ENCODE measurements at places on chromosomes 12 and 14.

DNA sequence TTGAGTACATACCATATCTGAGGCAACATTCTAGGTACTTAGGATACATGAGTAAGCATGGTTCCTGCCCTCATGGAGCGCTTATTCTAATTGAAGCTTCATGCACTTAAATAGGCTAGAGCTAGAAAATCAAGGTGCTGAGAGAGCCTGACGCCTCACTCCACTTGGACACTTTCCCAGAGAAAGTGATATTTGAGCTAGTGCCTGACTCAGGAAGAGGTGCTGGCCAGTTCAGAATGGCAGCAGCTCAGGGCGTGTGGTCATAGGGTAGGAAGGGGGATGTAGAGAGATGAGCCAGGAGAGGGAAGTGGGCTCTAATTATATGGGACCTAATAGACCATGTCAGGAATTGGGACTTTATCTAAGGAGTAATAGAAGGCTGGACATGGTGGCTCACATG lies 33.3 kb downstream of the TULP3 start:
- DNase-seq, result no peak

GRCh38 chr12:114662512-114663177 lies 21.3 kb downstream of the TBX3 start:
- DNase-seq, result peak; percentile 45

GRCh38 chr12:90959032-90959431 lies 4.1 kb upstream of the CCER1 start:
- no peak for DNase-seq

- DNase-seq, result no peak
Measured at GRCh38 chr14:102731871-102732800, 45.1 kb upstream of the TRAF3 start.

DNA sequence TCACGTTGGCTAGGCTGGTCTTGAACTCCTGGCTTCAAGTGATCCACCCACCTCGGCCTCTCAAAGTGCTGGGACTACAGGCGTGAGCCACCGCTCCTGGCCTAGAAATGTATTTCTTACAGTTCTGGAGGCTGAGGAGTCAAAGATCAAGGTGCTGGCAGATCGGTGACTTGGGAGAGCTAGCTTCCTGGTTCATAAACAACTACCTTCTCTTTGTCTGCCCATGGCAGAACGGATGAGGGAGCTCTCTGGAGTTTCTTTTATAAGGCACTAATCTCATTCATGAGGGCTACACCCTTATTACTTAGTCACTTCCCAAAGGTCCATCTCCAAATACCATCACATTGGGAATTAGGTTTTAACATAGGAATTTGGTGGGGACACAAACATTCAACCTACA lies 38.9 kb downstream of the SLC17A8 start:
- DNase-seq, result no peak

DNA sequence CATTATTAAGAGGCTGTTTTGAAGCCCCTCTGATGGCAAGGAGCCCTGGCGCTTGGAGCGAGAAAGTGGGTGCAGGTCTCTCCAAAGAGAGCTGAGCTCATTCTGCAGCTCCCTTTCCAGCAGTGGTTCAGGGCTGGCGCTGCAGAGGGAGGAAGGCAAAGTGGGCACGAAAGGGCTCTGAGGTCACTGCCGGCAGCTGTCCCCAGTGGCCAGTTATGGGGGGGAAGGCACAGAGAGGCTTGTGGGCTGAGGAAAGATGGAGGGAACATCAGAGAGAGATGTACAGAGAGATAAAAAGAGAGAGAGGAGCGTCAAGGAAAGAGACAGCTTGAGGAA lies 75.2 kb upstream of the TBX5 start:
- DNase-seq, result no peak

GRCh38 chr12:131564845-131565244 lies 146.0 kb upstream of the SFSWAP start:
- DNase-seq, result no peak

DNA sequence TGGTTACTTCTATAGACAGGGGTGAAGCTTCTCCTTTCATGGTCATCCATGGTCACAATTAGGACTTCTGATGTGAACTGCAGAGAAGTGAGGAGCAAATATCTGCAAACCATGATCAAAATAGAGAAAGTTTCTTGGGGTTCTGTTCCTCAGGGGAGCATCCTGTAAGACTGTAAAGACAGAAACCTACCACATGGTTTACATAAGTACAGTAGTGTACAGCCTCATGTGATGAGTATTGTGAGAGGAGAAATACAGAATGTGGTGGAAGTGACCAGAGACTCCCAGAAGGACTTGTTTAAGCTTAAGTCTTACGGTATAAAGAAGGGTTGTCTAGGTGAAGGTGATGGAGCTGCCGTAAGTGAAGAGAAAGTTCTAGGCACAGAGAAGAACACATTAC lies 484.7 kb downstream of the LRIG3 start:
- no peak for DNase-seq

GRCh38 chr12:124658302-124658701 lies 90.9 kb upstream of the NCOR2 start:
- DNase-seq, result no peak

- no peak for DNase-seq
Measured at GRCh38 chr12:76942267-76942666, 63.4 kb upstream of the CSRP2 start.

- DNase-seq, result no peak
Measured at GRCh38 chr12:51818566-51819300, 29.8 kb downstream of the FIGNL2 start.

DNA sequence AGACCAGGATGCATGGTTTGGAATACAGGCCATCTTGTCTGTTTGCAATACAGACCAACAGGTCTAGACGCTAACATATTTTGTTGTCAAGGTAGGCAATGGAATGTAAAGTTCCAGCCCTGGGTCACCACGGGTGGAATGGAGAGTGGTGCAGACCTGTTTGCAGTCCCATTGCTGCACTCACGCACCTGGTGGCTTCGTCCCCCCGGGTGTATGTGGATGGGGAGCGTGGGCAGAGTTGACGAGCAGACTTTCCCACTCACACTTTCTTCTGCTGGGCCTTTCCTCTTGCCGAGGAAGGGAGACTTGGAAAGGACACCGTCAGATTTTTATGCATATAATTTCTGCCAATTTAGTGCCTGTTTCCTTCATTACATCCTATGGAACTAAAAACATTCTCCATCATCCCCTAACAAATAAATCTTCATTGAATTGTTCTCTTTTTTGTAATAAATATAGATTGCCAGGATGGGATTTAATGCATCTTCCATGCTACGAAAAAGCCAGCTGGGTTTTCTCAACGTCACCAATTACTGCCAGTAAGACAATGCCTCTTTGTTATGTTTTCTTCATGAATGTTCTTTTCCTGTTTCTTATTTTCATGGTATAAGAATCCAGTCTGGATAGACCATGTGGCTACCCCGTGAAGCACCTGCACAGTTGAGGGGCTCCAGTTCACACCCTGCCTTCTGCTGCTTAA lies 15.2 kb downstream of the DCAF4 start:
- no peak for DNase-seq

DNA sequence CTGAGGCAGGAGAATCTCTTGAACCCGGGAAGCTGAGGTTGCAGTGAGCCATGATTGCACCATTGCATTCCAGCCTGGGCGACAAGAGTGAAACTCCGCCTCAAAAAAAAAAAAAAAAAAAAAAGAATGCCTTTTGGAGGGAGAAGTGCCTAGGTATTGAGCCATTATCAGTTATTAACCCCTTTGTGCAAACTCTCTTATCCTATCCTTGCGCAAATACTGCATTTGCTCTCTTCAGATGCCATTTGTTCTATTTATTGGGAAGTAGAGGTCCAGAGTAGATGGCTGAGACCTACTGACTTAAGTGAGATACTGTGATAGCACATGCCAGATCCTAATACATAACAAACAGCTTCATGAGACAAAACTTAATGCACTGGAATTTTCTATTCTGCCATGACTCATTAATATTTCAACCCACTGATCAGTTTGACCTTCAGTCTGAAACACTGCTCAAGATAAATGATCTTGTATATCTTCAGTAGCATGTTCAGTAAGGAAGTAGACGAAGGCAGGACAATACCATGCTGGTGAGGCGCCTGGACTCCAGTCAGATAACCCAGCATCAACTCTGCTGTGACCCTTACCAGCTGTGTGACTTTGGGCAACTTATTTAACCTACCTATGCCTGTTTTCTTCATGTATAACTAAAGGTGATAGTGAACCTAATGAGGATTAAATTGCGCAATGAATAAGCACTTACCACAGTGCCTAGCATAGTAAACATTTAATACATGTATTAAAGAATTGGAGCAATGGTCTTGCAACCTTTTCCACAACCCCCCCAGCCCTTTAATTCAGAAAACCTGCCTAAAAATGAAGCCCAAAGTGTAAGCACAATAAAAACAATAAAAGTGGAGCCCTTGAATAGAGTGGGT lies 5.7 kb upstream of the DNAAF2 start:
- no peak for DNase-seq

GRCh38 chr12:50276912-50277671 lies 6.2 kb downstream of the LIMA1 start:
- DNase-seq, result no peak

DNA sequence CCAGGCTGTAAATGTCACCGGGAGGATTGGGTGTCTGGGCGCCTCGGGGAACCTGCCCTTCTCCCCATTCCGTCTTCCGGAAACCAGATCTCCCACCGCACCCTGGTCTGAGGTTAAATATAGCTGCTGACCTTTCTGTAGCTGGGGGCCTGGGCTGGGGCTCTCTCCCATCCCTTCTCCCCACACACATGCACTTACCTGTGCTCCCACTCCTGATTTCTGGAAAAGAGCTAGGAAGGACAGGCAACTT lies 1.3 kb downstream of the GAPDH start:
- no peak for DNase-seq

DNA sequence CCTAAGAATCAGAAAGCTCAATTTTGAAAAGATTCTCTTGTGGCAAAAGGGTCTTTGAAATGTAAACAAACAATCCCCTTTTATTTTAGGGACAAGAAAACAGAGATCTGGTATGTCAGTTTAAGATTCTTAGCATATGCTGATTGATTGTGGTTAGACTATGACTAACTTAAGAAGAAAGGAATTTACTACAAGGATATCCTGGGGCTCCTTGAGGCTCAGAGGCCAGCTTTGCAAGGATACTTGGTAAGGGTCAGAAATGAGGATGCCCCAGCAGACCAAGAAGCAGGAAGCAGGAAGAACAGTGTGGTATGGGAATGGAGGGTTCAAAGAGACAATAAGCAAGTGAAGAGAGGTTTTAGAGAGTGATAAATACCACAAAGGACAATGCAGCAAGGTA lies 474.6 kb downstream of the ETNK1 start:
- DNase-seq, result no peak

GRCh38 chr12:64229796-64230195 lies 7.7 kb upstream of the KICS2 start:
- DNase-seq, result no peak

GRCh38 chr12:76866726-76867125 lies 12.1 kb downstream of the CSRP2 start:
- no peak for DNase-seq

- no peak for DNase-seq
Measured at GRCh38 chr12:85626001-85626783, 210.0 kb downstream of the RASSF9 start.

DNA sequence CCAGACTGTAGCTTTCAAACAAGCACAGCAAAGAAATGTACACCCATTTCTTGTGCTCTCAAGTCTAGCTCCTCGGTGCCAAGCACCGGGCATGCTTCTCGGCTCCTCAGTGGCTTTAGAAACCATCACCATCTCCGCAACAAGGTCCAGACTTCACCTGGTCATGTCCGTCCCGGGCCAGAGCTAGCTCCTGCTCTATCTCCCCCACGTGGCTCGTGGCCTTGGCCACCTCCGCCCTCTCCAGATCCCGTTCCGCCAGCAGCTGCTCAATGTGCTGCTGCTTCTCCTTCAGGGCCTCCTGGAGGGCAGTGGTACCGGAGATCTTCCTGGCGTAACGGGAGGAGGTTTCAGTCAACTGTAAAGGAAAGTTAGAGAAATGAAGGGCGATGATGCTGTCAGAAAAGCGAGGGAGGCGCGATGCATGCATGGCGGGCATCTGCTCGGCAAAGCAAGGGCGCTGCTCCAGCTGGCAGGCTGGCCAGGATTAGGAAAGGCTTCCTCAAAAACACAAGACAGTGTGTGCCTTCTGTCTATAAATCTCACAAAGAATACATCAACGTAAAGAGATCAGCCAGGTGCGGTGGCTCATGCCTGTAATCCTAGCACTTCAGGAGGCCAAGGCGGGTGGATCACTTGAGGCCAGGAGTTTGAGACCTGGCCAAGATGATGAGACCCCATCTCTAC lies 67.4 kb downstream of the CLIP1 start:
- no peak for DNase-seq

- no peak for DNase-seq
Measured at GRCh38 chr12:48199774-48200221, 3.3 kb downstream of the OR10AD1 start.

Measured in stimulated activated CD8-positive, alpha-beta memory T cell treated with anti-CD3 and anti-CD28 coated beads, Interleukin-4, amount 100 ng/mL, for 4 hours (primary cell).